ENCODE measurements at places on chromosomes 7 and 10.

DNA sequence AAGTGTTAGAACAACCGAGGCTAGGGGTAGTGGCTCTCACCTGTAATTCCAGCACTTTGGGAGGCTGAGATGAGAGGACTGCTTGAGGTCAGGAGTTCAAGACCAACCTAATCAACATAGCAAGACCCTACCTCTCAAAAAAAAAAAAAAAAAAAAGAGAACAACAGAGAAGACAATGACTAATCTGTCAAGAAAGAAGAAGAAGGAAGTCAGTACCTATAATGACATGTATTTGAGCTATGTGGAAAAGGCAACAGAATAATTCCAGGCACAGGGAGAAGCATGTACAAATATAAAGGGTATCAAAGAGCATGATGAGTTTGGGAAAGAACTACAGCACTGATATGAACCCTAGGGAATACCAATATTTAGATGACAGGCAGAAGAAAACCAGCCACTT, 27.5 kb downstream of the COPG2 start:
- no peak for DNase-seq

DNA sequence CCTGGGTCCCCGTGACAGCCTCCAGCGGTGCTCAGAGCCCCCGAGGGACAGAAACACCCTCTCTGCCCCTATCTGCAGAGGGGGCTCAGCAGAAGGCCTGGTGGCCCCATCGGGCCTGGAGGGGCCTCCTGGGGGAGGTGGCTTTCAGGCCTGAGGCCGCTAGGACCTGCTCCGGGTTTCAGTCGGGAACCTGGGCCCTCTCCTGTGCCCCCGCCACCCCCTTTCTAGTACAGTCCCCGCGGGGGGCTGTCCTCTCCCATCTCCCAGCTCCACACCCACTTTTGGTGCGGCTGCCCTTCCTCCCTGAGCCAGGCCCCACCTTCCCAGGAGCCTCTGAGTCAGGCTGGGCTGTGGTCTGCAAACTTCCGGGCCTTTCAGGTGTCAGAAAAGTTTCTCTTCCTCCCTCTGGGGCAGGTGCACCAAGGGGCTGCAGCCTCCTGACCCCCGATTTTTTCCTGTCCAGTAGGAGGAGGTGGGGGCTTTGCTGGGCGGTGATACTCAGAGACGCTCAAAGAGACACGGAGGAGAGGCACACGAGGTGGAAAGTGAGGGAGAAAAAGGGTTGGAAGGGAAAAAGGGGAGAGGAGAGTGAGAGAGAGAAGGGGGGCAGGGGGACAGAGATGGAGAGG, 692 bp downstream of the CARD11 start:
- no peak for DNase-seq

DNA sequence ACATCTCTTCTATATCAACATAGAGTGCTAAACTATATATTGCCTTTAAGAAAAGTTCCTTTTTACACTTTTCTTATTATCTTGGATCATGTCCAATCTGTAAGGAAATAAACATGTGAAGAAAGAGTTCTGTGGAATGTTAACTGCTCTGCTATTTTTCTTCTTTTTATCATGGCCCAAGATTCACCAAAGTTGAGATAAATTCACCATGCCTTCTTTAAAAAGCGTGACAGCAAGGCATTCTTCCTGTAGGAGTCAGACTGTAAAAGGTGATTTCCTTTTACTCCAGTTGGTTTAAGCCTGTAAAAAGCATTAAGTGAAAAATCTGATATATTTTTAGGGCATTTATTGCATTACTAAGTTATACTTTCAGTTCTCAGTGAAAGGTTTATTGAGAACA, 165.7 kb upstream of the FZD1 start:
- DNase-seq = no peak

DNA sequence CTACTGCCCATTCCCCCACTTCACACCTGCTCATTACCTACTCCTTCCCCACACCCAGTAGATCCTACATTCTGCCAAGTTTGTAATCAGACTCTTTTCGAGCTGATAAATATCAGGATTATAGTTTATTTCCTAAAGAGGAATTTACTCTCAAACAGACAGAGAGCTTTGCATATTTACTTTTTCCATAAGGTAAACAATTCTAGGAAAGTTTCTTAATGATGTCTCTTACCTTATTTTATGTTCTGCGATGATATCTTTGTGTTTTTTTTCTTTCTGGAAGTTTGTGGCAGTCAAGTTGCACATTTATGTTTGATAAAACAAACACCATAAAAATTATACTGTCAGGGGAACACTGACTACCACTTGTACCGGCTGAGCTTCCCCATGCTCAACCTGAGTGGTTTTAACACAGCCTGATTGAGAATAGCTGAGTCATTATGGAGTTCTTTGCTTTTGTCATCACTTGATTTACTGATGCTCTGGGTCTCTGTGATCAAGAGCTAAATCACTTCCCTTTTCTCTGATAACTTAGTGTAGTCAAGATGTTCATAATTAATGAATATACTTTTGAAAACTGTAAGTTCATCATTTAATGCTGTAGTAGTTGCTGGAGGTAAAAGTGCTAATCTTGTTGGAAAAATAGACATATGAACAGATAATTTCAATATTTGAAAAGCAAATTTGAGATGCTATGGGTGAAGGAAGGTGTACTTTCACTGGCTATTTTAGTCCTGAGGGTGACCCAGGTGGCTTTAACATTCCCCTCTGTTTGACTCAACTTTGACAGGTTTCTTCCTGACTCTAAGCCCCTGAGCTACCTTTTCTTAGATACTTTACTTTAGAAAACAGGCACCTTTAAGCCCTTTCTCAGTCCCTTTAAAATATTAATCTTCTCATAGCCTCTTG, 1034.5 kb upstream of the LRRTM3 start:
- no peak for DNase-seq

- DNase-seq = no peak
Observed at GRCh38 chr7:35258125-35258867, 4.4 kb upstream of the TBX20 start.

All from kidney epithelial cell (primary cell).